ENCODE measurements at places on chromosomes 5 and 9.

DNA sequence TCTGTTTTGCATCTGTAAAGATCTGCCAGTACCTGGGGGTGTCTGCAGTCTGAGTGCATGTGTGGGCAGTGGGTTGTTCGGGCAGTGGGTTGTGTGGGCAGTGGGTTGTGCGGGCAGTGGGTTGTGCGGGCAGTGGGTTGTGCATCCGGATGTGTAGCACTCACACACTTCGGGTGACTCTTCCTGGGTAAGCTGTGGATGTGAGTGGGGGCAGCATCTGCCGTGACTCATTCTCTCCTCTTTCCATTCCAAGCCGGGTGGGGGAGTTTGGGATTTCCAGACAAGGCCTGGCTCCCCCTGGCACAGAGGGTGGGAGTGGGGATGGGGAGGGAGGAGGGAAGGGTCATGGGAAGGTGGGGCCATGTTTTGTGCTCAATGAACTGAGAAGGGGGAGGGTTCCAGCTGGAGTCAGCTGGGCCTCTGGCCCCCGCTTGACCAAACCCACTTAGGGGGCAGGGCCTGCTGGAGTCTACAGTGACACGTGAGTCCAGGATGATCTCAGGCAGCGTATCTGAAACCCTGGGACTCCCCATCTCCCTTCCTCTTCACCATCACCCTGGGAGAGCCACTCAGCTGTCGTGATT lies 8.3 kb downstream of the CRB2 start:
- DNase-seq = no peak

DNA sequence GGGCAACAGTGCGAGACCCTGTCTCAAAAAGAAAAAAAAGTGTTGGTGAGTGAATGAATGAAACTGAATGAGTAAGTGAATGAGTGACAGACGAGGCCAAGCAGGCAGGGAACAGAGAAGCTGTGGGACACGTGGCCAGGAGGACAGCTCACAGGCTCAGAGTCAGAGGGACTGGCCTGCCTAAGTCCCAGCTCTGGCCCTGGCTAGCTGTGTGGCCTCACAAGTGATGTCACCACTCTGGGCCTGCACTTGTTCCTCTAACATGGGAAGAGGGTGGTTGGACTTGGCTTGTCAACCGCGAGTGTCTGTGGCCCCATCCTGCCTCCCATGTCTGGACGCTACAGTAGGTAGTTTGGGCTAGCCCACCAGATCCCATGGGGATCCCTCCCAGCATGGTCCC lies 4.7 kb upstream of the PLPP7 start:
- no peak for DNase-seq

DNA sequence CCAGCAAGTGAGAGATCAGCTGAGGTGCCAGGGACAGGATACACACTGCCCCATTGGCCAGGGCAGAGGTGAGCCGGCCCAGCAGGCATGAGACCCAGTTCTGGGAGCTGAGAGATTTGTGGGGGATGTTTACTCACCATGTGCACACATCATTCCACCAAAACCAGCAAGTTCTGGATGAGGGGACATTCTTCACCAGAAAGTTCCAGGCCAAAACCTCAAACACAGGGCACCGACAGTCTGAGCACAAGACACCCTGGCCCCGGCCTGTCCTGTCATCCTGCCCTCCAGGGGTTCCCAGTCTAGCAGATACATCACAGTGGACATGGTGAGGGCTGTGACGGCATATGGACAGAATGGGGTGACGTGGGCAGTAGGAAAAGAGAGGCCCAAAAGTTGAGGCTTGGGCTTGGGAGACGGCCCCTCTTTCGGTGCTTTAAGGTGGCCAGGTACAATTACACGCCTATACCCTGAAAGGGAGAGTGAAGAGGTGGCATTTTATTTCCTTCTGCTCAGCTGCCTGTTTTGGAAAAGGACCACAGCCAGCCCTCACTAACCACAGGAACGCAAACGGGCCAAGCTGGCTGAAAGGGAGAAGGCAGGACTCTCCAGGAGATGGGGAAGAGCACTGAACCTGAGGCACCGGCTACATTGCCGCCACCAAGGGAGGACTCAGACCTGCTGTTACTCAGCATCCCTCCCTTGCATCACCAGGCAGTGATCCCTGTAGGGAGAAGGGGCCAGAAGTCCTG lies 64.0 kb downstream of the SHB start:
- DNase-seq = no peak

DNA sequence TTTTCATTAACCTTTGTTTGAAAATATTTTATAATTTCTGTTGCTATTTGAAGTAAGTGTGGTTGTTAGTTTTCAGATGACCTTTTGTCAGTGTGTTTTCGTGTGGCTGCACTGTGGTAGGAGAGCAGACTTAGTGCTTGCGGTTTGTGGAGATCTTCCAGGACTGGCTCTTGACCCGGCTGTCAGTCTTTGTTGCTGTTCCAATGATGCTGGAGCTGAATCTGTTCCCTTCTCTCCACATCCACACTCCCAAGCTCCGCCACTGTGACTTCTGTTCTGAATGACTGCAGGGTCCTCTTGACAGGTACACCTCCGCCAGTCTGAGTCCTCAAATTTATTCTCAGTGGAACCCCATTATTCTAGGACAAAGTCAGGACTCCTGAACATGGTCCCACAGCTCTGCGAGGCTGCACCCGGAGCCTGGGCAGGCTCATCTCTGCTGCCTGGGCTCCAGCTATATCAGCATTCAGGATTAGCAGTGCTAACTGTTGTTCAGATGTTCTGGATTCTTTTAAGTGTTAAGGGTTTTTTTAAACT lies 126.0 kb downstream of the WNK2 start:
- no peak for DNase-seq

DNA sequence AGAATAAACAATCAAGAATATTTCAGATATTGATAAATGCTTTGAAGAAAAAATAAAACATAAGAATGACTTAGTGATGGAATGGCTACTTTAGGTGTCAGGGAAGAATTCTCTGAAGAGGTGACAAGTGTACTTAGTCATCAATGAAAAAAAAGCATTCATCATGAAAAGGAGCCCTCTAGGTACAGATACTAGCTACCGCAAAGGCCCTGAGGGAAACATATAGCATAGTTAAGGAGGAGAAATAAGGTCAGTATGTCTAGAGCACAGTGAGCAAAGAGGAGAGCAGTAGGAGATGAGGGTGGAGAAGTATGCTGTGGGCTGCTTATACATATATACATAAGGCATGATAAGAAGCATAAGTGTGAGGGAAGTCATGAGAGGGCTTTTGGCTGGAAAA lies 41.8 kb downstream of the CSF2 start:
- no peak for DNase-seq

- DNase-seq = no peak
Measured at GRCh38 chr5:16992444-16992843, 56.4 kb upstream of the MYO10 start.

DNA sequence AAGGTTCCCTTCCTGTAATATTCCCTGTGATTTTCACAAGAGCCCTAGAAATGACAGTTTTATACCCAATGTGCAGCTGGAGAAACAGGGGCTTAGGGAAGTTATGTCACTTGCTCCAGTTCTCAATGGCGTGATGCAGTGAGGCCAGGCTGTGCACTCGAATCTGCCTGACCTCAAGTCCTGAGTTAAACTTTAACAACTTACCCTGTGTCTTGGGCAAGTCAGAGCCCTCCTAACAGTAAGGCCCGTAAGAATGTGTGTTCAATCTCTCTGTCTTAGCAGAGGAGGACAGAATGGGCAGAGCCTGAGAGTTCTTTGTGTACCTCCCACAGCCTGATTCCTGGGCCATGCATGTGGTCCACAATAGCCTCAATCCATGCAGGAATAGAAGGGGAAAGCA lies 181.1 kb downstream of the TRIM32 start:
- no peak for DNase-seq

GRCh38 chr9:1337169-1337568 lies 287.0 kb downstream of the DMRT2 start:
- no peak for DNase-seq

GRCh38 chr5:148268566-148268965 lies at the start of gene SPINK13:
Gene SPINK13, plus strand, starts transcription at chr5:148268794. Its CDS starts 1,279 bp downstream, at chr5:148270073.
- no peak for DNase-seq

GRCh38 chr5:132434416-132435286 lies 55.9 kb downstream of the IRF1 start:
- DNase-seq = no peak

GRCh38 chr5:177507165-177507564 lies 2.5 kb downstream of the DOK3 start:
- no peak for DNase-seq

DNA sequence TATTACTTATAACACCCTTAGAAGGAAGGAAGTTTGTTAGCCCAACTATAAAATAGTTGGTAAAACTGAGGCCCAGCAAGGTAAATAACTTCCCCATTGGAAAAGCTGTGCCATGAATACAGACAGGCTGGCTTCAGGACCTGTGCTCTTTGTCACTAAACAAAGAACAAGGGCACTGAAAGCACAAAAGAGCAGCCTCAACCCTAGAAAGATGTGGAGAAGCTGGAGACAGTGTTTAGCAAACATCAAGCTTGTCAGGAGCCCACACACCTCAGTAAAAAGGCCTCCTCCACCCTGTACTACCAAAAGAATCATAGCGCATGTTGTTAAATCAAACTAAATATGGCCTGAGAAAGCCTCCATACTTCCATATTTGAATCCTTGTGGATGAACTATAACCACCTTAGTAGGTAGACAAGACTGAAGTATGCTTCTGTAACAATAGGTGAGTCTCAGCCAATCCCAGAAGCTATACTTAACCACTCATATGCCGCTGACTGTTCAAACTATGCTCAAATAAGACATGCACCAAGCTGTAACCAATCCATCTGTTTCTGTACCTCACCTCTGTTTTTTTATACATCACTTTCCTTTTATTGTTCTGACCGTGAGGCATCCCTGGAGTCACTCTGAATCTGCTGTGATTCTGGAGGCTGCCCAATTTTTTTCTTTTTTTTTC lies 18.4 kb upstream of the SCGB3A2 start:
- no peak for DNase-seq

Measured in stimulated activated CD4-positive, alpha-beta T cell treated with anti-CD3 and anti-CD28 coated beads, Interleukin-1b, Interleukin-23, amount 100 ng/mL, for 4 hours (primary cell).